HFFc6 (cell line): ENCODE measurements at places on chromosomes 2 and 18. TPM values are rescaled to one million over a fixed set of nuclear protein-coding genes. Genes with fewer than 3 reads are reported as not detected.

DNA sequence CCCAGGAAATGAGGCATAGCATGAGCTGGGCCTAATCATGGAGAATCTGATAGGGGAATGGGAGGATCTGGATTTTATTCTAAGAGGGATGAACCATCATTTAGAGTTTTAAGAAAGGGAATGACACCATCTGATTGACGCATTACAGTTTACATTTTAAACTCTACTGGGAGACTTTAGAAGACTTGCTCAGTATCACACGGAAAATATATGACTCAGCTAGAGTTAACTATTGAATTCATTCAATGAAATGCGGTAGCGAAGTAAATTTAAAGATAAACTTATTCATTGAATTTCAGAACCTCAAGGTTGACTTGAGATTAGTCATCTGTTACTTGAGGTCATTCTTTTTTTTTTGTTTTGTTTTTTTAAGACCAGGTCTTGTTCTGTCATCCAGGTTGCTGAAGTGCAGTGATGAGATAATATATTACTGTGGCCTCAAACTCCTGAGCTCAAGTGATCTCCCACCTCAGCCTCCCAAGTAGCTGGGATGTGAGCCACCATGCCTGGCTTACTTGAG, 25.0 kb downstream of the MC4R start:
- H3K36me3 ChIP-seq = no peaks in the 10 kb centered on the region
- no peaks in the 10 kb centered on the region for H3K4me1 ChIP-seq
- DNase-seq = no peak
- no peak overlapping the region for H3K27ac ChIP-seq

DNA sequence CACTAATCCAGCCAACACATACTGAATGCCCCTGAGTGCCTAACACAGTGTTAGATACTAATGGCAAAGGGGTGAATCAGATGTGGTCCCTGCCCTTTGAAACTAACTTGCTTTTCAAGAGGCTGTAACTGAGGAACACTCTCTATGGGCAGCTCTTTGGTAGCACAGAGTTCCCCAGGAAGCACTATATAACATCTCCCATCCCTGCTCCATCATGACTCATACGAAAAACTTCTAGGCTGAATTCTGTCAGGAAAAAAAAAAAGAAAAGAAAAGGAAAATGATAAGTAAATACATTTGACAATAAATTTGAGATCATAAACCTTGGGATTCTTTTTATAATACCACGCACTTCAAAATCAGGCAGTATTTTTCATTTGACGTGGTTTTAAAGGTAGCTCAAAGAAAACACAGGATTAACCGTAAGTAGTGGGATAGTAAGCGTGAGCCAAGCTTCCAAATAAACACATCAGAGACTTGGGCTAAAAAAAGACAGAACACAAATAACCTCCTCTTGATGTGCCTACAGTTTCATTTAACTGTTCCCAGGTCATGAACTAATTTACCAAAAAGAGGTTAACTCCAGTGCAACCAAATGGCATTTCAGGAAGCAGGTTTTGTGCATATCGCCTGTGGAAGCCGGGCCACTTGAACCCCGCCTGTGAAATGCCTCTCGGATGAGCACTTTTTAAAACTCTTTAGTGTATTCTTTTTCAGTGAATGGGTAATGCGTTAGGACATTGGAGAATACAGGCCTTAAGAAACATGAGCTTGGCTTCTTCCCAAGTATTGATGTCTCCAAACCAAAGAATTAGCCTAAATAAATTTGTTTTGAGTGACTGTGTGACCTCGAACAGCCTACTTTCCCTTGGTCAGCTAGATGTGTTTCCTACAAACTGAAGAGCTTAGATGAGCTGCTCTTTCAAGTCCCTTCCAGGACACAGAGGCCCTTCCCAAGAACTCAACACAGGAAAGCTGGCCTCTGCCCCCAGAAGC, 42.0 kb downstream of the RDH14 start:
- peak overlapping the region; percentile 72 for H3K4me3 ChIP-seq
- peaks cover 83% of the 10 kb centered on the region for H3K4me1 ChIP-seq
- H3K36me3 ChIP-seq = no peaks in the 10 kb centered on the region
- DNase-seq = peak; percentile 33

DNA sequence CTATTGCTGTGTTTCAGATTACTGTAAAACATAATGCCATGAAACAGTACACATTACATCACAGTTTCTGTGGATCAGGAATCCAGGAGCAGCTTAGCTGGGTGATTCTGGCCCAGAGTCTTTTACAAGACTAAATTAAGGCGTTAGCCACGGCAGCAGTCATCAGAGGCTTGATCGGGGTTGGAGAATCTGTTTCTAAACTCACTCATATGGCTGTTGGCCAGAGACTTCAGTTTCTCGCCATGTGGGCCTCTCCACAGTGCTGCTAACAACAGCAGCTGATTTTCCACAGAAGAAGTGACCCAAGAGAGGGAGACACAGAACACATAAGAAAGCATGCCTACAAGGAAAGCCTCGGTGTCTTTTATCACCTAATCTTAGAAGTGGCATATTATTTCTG, 89.2 kb upstream of the MYO3B start:
- H3K27me3 ChIP-seq = 0 out of 2 replicates have a peak, but pooled peaks cover 1% of the 10 kb centered on the region
- DNase-seq = no peak
- H3K4me1 ChIP-seq = no peaks in the 10 kb centered on the region

GRCh38 chr2:66521291-66521922, 86.5 kb downstream of the MEIS1 start:
- H3K27me3 ChIP-seq = no peaks in the 10 kb centered on the region
- no peak overlapping the region for H3K4me3 ChIP-seq
- peaks cover 32% of the 10 kb centered on the region for H3K36me3 ChIP-seq
- no peak overlapping the region for H3K27ac ChIP-seq
- DNase-seq = no peak
- peaks cover 21% of the 10 kb centered on the region for H3K4me1 ChIP-seq

DNA sequence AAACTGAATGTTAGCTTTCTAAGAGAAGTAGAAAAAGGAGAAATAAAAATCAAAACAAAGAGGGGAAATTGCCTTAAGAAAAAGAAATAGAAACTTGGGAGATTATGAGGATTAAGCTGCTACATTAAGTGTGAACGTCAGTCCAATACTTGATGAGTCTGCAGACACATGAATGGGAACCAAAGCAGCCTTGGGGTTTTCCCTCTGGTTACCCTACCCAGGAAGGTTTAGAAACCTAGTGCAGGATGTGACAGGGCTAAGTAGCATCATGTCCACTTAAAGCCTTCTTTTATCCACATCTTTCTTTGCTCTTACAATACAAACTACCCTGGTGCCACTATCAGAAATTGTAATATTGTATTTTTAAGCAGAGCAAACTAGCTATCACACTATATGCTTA, 22.3 kb downstream of the SLC35F5 start:
- H3K27me3 ChIP-seq = no peaks in the 10 kb centered on the region
- no peak for DNase-seq
- no peak overlapping the region for H3K27ac ChIP-seq

DNA sequence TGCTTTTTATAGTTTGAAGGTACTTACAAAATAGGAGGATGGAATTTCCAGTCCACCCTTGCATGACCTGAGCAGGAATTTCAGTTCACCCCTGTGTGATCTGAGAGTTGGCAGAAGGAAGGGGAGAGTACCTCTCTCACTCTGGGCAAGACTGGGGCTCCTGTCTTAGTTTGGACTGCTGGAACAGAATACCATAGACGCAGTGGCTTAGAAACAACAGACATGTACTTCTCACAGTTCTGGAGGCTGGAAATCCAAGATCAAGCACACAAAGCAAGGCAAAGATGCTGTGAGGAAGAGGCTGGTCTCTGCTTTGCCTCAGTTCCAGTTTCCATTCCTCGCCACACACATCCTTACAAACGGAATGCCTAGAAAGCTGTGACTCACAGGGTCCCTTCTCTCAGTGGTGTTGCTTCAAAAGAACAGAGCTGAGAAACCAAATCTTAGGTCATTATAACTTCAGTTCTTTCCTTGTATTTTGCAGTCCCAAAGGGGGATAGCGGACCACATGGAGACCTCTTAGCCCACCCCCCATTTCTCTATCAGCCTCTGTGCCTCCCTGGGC, 108.8 kb upstream of the HAAO start:
- H3K4me1 ChIP-seq = peaks cover 39% of the 10 kb centered on the region
- H3K36me3 ChIP-seq = no peaks in the 10 kb centered on the region
- H3K27ac ChIP-seq = peak overlapping the region; percentile 12; the same call in 1 of the 2 replicates
- H3K27me3 ChIP-seq = peaks cover 2% of the 10 kb centered on the region; the same call in 1 of the 2 replicates

DNA sequence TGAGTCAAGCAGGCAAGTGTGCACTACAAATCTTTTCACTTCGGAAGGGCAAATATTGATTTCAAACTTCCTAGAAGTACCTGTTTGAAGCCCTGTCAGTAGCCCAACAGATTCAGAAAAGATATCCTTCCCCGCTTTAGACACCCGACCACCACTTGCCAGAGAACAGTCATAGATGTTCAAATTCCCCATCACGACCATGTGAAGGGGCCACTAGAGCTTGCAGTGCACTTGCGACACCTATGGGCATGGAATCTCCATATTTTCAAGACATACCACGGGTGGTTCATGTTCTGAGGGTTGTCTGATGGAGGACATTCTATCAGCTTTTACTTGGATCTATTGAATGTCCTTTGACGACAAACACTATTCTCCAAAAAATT, 23.8 kb downstream of the GNLY start:
- peak overlapping the region; percentile 4; the same call in 1 of the 2 replicates for H3K27ac ChIP-seq
- peaks cover 2% of the 10 kb centered on the region; the same call in 1 of the 2 replicates for H3K27me3 ChIP-seq
- DNase-seq = no peak
- H3K4me1 ChIP-seq = peaks cover 25% of the 10 kb centered on the region
- peak overlapping the region; percentile 44 for H3K4me3 ChIP-seq

GRCh38 chr2:95001701-95002100, 23.8 kb upstream of the MAL start:
- no peaks in the 10 kb centered on the region for H3K4me1 ChIP-seq
- no peak for DNase-seq
- H3K27me3 ChIP-seq = peaks cover 21% of the 10 kb centered on the region
- no peaks in the 10 kb centered on the region for H3K36me3 ChIP-seq
- H3K27ac ChIP-seq = no peak overlapping the region

Gene RIT2
- total RNA-seq = not detected in 3 replicates

Gene RNF144A
- total RNA-seq = not detected in 2 replicates

Gene STAMBP
- 31.6 and 34.9 TPM in 2 replicates for total RNA-seq

Gene ERFE
- total RNA-seq = 0.31 TPM in 1 of 2 replicates, not detected in the other

Gene LDLRAD4
- not detected in 2 replicates for total RNA-seq

Gene CBLN2
- total RNA-seq = not detected in 3 replicates

Gene RFX8
- total RNA-seq = 1.4 and 5.9 TPM in 2 replicates

Gene GPR45
- total RNA-seq = not detected in 3 replicates
